ENCODE measurements at places on chromosomes 3 and 15.

DNA sequence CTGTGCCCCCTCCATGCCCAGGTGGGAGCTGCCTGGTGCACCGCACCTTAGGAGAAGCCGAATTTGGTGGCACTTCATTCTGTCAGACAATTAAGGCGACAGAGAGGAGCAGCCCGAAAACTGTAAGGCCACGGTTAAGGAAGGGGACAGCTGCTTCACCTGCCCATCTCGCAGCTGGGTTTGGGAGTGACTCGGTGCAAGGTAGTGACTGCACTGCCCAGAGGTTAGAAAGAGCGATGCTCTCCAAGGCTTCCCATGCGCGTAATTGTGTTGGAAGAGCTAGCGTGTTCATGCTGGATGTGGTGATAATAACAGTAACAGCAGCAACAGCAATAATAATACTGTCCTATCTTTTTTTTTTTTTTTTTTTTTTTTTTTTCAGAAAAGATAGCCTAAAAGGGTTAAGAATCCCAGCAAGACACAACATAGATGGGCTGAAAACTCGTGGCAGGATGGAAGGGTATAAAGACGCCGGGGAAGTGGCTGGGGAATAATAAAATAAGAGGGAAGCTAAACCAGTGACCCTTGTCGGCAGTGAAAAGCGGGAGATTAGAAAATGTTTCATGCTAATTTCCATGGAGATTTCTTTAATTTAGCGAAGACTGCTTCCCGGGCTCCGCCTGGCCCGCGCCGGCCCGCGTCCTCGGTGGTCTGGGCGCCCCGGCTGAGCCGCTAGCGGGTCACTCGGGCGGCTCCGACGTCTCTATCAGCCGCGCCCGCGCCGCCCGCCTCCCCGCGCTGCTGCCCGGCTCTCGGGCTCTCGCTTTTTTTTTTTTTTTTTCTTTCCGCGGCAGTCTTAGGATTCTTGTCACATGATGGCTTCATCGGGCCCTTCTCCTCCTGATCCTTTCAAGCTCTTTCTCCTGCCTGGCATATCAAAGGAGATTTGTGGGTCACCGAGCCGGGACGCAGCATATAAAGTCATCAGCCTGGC, 617.1 kb downstream of the NR2F2 start:
- DNase-seq = no peak

- no peak for DNase-seq
These were observed 16.1 kb downstream of the ALDH1A3 start for GRCh38 chr15:100895721-100896120.

DNA sequence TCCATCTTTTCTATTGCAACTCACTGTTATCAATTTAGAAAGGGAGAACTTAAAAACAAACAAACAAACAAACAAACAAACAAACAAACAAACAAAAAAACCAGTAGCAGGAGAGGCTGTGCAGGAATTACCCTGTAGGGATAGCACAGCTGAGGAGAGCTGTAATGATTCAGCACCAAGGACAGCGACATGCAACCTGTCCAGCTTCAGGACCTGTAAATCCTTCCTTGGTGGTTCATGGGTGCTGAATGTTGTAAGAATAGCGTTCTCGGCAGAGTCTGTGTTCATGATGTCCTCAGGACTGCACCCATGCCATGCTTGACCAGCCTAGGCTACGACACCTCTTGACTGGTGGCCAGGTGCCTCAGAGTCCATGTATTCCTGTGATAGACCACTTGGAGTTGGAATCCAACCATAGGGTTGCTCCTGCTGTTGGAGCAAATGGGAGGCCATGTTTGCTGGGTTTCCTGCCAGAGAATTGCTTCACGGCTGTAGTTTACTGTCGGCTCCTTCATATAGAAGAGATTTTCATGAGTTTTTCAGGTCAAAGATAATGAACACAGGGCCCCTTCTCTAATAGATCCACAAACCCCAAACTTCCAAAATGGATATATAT, 65.9 kb downstream of the CACNA2D3 start:
- no peak for DNase-seq

DNA sequence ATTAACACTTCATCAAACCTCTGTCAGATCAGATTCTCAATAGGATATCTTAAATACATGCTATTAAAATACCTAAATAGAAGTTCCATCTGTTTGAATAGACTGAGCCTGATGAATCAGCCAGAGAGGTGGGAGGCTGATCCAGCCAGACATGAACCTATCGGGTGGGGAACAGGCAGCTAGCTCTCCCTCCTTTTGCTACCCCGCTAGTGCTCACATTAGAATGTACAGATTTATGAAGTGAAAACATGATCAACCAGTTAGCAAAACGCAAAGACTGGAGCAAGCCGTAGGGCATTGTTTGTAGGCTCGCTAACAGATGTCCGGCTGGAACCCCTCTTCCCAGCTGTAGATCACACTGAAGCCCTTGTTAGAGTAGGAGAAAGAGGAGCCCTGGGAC, 54.4 kb downstream of the GTF2E1 start:
- DNase-seq = peak; percentile 53

- peak; percentile 14 for DNase-seq
These were observed 10.8 kb upstream of the BNIP2 start for GRCh38 chr15:59699810-59700431.

DNA sequence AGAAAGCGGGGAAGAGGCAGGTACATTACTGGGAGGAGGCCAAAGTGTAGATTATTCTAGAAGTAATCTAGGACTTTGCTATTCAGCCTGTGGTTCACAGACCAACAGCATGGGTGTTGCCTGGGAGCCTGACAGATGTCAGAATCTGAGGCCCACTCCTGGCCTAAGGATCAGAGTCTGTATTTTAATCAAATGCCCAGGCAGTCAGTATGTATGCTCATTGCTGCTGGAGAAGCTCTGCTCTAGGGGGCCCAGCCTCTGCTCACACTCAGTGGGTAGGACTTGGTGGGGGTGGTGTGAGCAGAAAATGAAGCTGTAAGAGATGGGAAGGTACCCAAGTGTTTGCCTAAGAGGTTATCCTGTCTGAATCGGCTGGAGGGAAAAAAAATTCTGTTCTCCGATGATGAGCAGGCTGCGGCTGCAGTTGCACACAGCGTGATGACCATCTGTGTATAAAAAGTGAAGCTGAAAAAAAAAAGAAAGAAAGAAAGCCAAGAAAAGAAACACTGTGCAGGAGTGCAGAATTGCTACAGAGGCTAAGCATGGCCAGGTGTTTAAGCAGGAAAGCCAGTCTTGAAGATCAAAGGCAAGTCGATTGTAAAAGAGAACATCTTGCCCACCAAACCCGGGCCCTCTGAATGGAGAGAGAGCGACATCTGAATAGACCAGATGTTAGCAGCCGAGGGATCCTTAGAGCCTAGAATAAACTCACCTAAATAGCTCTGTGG, 65.2 kb downstream of the EIF4E3 start:
- DNase-seq = peak; percentile 25

DNA sequence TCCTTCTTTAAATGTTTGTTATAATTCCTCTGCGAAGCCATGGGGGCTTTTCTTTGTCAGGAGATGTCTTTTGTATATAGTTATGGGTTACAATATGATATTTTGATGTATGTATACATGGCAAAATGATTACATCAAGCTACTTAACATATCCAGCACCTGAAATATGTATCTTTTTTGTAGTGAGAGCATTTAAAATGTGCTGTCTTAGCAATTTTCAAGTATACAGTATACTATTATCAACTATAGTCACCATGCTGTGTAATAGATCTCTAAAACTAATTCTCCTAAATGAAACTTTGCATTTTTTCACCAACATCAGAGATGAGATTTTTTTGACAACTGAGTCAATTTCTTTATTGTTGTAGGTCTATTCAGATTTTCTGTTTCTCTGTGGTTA, 77.2 kb downstream of the STXBP5L start:
- no peak for DNase-seq

DNA sequence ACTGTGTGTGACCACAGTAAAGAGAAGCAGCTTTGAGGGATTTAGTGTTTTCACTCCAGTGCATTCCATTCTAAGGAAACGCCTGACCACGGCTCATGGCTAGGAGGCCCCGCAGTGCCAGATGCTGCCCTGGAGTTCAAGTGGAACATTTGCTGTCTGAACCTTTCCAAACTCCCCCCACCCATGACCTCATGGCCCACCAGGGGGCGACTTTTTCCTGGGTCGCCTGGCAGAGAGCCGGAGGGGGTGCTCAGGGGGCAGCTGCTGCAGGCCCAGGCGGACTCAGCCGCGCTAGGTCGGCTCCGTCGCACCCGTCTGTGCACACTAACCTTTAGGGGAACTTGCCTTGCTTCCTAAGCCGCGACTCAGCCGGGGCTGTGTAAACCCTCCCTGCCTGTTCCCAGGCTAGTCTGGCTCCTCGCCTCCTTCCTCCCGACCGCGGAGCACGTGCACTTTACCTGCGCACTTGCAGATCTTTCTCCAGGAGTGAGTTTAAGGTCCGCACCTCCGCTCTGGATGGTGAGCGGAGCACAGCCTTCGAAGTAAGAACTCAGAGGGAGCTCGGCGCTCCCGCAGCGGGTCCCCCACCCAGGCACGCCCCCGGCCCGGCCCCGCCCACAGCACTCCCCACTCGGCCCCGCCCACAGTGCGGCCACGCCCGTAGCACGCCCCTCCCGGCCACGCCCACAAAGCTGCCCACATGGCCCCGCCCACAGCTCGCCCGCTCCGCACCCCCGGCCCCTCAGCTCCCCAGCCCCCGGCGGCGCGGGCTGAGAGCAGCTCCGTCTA, at the start of gene OCA2:
TSS of gene OCA2 (minus strand) at position 550 of the 789 bp plus-strand sequence. CDS start 17,441 bp downstream, outside the sequence.
- peak; percentile 91 for DNase-seq

- DNase-seq = no peak
These were observed 219.7 kb upstream of the COL8A1 start for GRCh38 chr3:99418709-99419108.

DNA sequence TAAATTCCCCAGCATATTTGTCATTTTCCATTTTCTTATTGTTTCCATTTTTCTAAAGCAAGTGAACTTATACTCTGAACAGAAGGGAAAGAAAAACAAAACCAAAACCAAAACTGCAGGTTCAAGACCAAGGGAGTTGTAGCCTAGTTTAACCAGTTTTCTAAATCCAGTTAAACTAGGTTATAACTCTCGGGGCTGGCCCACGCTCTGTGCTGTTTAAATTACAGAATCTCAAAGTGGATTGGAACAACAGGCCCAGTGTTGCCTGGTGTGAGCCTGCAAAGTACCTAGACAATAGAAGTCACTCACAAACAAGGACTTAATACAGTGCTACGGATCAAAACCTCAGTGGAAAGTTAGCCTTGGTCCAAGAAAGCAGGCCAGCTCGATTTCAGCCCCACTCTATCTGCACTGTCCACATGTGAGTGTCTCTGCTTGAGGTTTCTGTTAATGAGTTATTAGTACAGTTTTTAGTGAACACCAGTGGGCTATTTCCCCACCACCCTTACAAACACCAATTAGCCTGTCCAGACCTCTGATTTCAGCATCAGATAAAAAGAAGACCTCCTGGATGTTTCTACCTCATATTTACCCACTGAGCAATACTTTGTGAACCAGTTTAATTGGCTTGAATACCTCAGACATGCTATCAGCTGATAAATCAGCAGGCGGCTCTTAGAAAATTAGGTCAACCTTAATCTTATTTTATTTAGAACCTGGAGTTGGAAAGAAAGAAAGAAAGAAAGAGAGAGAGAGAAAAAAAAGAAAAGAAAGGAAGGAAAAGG, 93.8 kb upstream of the PDZRN3 start:
- no peak for DNase-seq

DNA sequence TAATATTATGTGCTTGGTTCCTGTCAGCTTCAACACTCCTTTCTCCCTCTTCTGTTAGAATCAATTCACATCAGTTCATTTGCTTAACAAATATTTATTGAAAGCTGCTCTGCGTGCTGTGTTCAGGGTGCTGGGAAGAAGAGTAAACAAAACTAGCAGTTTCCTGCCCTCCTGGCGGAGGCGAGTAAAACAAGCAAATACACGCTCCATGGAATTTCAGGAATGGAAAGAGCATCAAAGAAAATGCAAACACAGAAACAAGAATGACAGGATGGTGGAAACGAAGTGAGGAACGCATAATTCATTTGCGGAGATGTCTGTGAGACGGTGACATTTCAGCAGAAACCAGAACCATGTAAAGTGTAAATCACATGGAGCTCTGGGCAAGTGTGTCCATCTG, 49.4 kb upstream of the SPTSSB start:
- DNase-seq = peak; percentile 83

Data from NCI-H69 (cell line).